ENCODE measurements at places on chromosomes 6 and 20.

GRCh38 chr20:41038149-41038877 is 9.7 kb downstream of the TOP1 start:
- no peak for DNase-seq

GRCh38 chr6:159212028-159212427 is 42.8 kb downstream of the FNDC1 start:
- no peak for DNase-seq

DNA sequence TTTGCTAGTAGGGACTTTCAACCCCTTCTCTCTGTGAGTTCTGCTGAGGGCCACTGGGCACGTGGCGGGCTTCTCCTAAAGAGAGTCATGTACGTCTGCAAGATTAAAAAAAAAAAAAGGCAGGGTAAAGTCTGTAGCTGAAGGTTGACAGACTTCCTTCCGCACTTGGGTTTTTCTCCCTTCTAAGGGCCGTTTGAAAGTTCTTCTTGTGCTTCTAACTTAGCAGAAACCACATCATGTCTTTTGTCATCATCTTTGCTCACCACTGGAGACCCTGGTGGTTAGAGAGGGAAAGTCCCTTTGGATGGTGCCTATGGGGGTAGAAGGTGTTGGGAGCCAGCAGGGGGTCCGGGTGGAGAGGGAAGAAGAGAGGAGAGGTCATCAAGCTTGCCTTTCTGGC is 31.4 kb downstream of the PRDM1 start:
- DNase-seq, result no peak

- DNase-seq, result peak; percentile 64
Observed at GRCh38 chr6:167984876-167985604, 12.4 kb upstream of the KIF25 start.

GRCh38 chr20:17612992-17613327 is 43.1 kb downstream of the DSTN start:
- no peak for DNase-seq

- DNase-seq, result no peak
Observed at GRCh38 chr6:36958775-36959554, 4.4 kb downstream of the PI16 start.

Measured in fibroblast of skin of right biceps (primary cell).